Inflammatory macrophage (primary cell): ENCODE measurements at places on chromosomes 13 and 19.

GRCh38 chr13:107277911-107278310 lies 710.0 kb upstream of the ARGLU1 start:
- DNase-seq = no peak

GRCh38 chr19:772730-773436 lies 22.0 kb downstream of the MISP start:
- DNase-seq = no peak

- DNase-seq = no peak
Observed at GRCh38 chr13:73583331-73583730, 524.5 kb downstream of the KLF5 start.

DNA sequence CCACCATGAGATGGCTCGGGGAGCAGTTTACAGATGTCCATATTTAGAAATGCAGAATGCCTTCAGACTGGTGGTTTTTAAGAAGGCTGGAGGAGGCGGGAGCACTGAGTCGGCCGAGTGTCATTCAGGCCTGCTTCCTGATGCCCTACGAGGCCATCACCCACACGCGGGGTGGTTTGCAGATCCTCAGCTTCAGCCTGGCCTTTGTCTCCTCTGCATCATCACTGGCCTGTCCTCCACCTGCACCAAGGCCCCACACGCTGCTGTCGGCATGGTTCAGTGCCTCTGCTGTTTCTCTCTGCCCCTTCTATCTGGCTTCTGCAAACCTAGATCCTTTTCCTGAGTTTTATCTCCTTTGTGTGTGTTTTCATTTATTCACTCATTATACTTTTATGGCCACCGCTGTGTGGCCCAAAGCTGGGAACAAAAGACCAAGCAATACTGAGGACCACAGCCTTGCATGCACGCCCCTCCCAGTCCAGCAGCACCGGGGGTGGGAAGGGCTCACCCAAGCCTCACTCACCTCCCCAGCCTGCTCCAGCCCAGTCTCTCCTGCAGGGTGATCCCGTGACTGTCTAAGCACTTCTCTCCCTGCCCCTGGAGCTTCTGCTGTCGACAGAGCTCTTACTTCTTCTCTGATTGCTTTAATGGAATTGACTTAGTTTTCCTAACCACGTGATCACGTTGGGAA lies 240.8 kb downstream of the TEX29 start:
- no peak for DNase-seq

DNA sequence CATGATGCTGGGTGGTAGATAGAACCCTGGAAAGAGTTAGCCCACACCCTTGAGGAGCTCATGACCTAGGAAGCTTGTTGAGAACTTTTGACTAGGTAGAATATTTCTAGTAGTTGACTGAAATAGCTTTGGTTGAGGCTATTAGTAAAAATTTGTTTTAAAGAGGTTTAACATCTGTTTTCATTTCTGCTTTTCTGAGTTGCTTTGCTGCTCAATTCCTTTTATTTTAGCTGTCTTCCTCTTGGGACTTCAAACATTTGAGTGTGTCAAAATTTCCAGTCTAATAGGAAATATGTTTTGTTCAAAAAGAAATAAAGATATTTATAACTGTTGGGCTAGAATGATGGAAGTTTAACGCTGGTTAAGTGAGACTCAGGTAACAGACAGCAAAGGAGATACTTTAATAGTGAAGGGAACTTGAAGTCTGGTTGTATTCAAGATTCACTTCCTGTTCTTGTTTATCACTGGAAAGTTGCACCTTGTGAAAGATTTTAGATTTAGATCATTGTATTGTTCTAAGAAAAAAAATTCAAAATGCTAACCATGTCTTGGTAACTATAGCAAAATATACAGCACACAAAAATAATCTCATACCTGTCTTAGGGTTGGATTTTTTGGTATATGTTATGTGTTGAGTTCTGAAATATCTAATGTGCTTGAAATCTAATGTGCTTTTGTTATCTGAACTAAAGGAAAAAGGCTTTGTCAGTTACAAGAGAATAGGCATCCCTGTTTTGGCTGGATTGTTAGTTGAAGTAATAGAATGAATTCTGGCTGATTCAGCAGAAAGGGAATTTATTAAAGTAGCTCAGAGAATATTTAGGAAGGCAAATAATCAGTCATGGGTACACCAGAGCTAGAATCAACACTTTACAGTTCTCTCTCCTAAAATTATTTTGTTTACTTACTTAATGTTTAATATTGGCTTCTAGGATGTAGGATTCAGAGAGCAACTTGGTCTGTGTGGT lies 24.4 kb upstream of the GPR18 start:
- DNase-seq = no peak

- DNase-seq = no peak
Observed at GRCh38 chr13:98175043-98175442, 2.0 kb downstream of the RNF113B start.

- no peak for DNase-seq
Observed at GRCh38 chr13:28110414-28110813, 10.0 kb upstream of the FLT3 start.

- no peak for DNase-seq
Observed at GRCh38 chr13:98118865-98119264, 24.0 kb upstream of the FARP1 start.

DNA sequence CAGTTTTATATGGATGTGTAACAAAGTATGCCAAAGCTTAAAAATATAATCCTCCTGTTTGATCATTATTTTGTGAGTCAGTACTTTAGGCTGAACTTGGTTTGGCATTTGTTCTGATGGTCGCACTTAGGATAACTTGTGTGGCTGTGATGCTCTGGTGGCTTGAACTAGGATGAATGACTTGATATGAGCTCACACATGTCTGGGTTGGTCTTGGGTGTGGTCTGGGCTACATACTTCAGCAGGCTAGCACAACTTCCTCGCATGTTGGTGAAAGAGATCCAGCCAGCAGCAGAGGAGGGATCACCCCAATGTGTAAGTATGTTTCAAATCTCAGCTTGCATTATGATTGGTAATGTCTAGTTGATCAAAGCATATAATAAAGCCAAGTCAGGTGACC lies 969.1 kb upstream of the PCDH9 start:
- DNase-seq = no peak

DNA sequence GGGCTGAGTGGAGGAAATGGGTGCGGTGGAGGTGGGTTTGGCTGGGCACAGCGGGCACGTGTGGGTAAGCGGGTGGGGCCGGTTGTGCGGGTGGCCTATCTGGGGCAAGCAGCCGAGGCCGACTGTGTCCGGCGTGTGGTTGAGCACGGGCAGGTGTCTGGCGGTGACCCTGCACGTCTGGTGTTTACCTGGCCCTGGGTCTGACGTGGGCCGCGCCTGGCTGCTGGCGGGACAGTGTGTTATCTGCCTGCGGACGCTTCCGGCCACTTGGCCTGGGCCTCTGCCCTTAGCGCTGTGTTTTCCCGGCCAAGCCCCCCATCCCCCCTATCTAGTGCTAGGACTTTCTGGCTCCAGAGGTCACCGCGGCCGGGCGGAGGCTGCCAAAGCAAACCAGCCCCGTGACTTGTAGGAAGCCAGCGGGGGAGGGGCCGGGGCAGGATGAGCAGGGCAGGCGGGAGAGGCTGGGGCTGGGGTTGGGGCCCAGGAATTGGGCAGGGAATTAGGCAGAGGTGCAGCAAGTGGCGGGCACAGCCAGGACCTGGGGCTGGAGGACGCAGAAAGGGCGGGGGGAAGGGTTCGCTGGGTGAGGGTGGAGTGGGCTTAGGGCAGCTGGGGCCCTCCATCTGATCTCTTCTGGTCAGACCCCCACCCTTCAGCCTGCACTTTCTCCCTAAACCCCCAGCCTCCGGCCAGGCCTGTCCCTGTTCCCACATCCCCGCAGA lies 534 bp upstream of the HPN start:
- DNase-seq = peak; percentile 27

DNA sequence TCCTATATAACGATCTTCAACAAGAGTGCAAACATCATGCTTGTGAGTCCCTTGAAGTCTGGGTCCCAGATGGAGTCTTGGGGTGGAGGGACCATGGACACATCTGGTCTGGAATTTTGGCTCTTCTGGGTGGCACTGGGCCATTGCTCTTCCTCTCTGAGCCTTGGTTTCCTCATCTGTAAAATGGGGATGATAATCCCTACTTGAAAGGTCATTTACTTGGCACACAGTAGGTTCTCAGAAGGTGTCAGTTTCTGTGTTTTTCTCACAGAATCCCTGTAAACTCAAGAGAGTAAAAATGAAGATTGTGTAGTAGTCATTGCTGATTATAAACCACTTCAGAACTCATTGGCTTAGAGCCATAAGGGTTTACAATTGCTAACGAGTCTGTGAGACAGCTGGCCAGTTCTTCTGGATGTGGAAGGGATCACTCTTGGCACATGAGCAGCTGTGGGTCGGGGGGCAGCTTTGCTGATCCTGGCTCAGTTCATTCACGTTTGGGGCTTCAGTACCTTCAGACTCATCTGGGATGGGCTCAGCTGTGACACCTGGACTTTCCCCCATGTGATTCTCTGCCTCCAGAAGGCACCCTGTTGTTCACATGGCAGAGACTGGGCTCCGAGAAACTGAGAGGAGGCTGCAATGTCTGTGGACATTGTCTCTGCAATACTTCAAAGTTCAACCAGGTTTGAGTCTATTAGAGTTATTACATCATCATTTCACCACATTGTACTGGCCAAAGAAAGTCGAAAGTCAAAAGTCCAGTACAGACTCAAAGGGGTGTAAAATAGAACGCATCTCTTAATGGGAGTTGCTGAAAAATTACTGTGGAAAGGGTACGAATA lies 7.8 kb downstream of the CYP4F12 start:
- DNase-seq = no peak

DNA sequence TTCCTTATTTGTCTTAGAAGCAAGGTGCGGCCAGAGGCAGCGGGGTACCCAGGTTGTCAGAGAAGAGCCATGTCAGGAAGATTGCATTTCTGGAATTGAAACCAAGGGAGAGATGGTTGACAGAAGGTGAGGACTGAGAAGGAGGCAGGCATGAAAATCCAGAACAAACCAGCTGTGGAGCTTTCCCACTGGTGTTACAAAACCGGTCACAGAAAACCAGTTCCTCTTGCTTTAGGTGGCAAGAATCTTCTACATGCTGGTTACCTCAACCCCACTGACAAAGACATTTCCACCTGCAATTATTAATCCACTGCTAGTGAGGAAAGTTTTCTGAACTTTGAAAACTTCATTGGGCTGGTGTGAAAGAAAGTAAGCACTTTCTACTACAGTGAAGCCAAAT lies 64.0 kb upstream of the MED4 start:
- peak; percentile 51 for DNase-seq

DNA sequence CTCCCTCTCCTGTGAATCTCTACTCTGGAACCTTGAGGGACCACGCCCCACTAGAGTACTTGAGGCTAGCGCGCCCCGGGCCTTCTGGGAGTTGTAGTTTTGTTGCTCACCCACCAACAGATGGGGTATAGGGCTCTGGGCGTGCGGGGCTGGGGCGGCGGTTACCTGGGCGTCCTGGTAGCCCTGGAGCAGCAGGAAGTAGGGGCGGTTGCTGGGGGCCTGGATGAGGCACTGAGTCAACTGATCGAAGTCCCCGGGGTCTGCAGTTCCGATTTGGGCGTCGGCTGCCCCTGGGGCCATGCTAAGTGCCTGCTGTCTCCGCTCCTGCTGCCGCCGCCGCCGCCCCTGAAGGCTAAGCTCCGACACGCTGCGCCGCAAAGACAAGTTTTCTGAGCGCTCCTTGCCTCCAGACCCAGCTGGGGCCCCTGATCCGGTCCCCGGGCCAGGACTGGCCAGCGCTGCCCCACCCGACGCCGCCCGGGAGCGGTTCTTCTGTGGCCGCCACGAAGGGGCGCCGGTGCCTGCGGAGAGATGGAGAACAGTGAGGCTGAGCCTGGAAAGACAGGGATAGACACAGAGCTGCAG lies 5.3 kb downstream of the RASIP1 start:
- no peak for DNase-seq

DNA sequence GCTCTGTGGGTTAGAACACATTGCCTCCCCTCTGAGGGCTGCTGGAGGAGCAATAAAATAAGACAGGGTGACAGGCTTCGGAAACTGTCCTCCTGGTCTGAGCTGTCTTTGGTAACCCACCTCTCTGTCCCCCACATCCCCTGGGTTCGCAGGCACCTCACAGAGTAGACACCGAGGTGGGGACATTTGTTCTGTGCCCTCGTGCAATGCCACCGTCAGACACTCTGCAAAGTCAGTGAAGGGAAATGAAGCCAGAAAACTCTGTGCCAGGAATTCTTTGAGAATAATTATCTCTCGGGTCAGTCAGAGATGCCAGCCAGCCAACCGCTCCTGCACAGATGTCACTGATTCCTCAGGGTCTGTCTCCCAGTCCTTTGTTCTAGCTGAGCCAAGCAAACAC lies 493.6 kb downstream of the FOXO1 start:
- no peak for DNase-seq

DNA sequence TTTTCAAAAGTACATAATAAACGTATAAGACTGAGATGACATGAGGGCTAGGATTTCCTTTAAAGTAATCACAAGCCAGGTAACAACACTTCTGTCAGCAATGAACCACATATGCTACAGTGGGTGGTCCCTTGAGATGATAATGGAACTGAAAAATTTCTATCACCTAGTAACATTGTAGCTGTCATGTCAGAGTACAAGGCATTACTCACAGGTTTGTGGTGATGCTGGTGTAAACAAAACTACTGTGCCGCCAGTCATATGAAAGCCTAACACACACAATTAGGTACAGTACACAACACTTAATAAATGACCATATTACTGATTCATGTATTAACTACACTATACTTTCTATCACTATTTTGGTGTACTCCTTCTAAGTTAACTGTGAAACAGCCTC lies 36.8 kb downstream of the MIPEP start:
- DNase-seq = no peak

GRCh38 chr13:38103851-38104250 lies 234.3 kb upstream of the TRPC4 start:
- no peak for DNase-seq

- no peak for DNase-seq
Observed at GRCh38 chr13:25881971-25882451, 169.8 kb downstream of the SHISA2 start.

GRCh38 chr13:113489171-113489548 lies 1.4 kb downstream of the DCUN1D2 start:
- no peak for DNase-seq

DNA sequence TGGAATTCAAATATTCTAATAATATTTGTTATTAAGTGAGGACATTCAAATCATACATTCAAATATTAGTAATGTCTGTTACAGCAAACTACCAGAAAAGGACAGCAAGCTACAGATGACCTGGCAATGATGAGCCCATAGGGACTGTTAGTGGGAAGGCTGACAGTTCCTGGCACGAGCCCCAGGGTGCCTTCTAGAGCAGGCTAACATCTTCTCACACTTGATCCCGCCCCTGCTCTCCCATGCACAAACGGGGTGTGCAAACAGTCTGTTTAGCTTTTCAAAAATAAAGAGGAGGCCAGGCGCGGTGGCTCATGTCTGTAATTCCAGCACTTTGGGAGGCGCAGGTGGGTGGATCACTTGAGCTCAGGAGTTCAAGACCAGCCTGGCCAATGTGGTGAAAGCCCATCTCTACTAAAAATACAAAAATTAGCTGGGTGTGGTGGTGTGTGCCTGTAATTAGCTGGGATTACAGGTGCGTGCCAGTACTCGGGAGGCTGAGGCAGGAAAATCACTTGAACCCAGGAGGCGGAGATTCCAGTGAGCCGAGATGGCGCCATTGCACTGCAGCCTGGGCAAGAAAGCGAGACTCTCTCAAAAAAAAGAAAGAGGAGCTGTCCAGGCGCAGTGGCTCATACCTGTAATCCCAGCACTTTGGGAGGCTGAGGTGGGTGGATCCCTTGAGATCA lies 9.6 kb upstream of the GARRE1 start:
- DNase-seq = no peak

- DNase-seq = no peak
Observed at GRCh38 chr13:105410602-105411001, 1124.9 kb downstream of the EFNB2 start.
